ENCODE measurements at places on chromosomes 3 and 15.

GRCh38 chr3:130758624-130759369 is 12.2 kb upstream of the PIK3R4 start:
- no peak for DNase-seq

GRCh38 chr3:115617591-115617990 is 5.7 kb upstream of the GAP43 start:
- no peak for DNase-seq

GRCh38 chr3:142997330-142997729 is 4.0 kb upstream of the U2SURP start:
- no peak for DNase-seq

DNA sequence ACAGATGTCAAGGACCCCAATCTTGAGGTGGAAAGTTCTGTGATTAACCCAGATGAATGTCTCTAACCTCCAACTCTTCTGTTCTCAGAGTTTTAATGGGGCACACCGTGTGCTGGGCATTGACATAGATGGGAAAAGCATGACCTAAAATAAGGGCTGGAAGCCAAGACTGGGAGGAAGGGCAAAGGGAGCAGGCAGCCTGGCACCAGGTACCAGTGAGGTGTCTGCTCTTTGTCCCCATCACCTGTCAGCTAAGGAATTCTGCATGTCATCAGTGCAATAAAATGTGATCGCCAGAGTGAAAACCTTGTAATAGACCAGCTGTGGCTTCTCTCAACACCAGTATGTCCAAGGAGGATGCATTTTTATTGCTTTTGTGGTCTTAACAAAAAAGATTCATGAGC is 143.5 kb upstream of the TPM1 start:
- no peak for DNase-seq

GRCh38 chr15:90710436-90711027 is 6.6 kb upstream of the BLM start:
- no peak for DNase-seq

DNA sequence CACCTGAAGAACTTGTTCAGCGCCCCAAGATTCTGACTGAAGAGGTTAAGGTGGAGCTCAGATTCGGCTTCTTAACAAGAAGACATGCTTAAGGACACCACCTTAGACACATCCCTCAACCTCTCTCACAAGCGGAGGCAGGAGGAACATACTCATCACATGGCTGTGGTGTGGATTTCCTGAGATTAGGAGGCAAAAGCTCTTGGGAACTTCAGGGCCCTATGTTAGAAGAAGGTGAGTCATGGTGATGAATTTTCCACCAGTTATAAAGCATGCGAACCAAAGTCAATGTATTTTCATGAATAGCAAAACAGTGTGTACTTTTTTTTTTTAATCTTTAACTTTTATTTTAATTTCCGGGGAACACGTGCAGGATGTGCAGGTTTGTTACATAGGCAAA is 212.2 kb upstream of the SUCLG2 start:
- DNase-seq, result no peak

GRCh38 chr3:154885418-154885817 is 194.7 kb upstream of the MME start:
- DNase-seq, result no peak

DNA sequence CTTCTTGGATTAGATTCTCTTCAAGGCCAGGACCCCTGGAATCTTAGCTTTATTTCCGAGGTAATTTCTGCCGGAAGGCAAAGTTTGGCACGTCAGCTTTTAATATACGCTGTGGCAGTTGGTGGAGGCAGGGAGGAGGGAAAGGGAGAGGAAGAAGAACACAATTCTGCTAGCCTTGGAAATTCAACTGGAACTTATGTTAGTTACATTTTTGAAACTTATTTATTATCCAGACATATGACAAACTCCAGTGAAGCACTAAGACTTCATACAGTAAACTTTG is 100.1 kb upstream of the TSC22D2 start:
- no peak for DNase-seq

DNA sequence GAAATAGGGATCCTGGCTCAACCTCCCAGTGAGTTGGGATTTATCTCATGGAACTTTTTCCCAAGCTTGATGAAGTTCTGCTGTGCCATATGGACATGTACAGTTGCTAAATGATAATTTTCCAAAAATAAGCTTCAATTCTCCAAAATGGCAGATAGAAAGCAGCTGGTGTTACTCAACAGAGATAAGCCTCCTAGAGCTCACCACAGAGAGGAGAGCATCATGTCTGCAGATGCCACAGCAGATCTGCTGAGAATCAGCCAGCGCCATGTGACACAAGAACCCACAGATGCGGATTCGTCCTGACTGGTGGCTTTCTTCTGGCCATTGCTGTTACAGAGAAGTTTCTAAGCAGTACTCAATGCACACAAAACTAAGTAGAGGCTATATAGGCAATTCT is 50.6 kb downstream of the AGTR1 start:
- DNase-seq, result no peak

DNA sequence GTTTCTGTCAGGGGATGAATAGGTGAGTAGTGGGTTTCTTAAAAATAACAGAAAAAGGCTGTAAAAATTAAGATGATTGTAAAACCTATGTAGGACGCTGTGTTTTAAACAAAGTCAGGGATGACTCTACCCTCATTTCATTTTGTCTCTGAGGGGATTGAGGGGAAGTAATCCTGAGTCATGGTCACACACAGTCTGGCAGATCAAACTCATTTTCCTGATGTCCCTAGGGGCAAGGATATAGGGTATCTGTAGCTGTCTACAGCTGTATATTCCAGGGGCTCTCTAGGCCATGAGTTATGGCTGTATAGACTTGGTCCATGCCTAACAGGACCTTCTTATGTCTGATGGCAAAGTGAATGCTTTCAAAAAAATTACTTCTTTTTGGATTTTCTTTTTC is 421.1 kb downstream of the PDCD6IP start:
- DNase-seq, result no peak

GRCh38 chr3:128559486-128560225 is 66.7 kb upstream of the GATA2 start:
- DNase-seq, result no peak

DNA sequence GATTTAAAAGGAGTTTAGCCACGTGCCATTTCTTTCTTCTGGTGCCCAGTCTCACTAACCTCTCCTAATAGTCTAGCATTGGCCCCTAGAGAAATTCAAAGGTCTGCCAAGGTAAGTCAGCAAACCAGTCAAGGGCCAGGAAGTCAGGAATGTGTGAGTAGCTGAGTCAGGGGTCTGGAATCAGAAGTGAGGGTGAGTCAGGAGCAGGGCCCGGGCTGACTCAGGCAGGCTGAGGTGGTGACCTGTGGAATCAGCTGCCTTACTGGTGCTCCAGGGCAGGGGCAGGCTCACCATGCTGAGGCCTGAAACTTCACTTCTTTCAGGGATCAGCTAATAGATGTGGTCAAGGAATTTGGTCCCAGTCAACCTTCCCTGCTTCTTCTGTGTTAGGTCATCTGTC is 105.8 kb upstream of the MYZAP start:
- no peak for DNase-seq

DNA sequence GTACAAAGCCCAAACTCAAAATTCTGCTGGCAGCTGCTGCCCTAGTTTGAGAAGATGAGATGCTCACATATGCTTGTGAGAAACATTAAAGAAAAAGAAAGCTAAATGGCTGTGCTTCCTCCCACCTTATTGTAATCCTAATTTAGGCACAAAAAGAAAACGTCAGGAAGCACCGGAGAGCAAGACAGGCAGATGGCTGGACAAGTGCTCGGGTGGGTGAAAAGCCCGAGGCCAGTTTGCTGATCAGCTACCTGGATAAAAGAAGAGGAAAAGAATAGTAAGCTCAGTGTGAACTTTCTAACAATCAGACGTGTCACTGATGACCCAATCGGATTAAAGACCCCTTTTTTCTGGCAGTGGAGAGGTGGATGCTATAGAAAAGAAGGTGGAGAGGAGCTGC is 368.0 kb upstream of the ATP10A start:
- no peak for DNase-seq

All from stimulated activated CD8-positive, alpha-beta memory T cell treated with anti-CD3 and anti-CD28 coated beads, Interleukin-4, amount 100 ng/mL, for 1 hour (primary cell).